Colonic mucosa (tissue), 4 donors: ENCODE measurements at places on chromosomes 1 and 21. TPM values are rescaled to one million over a fixed set of nuclear protein-coding genes. Genes with fewer than 3 reads are reported as not detected.
A peak's percentile ranks its signal among the peaks of the same experiment; 100 is the strongest.

Gene OMA1
- 30.4 TPM for total RNA-seq

DNA sequence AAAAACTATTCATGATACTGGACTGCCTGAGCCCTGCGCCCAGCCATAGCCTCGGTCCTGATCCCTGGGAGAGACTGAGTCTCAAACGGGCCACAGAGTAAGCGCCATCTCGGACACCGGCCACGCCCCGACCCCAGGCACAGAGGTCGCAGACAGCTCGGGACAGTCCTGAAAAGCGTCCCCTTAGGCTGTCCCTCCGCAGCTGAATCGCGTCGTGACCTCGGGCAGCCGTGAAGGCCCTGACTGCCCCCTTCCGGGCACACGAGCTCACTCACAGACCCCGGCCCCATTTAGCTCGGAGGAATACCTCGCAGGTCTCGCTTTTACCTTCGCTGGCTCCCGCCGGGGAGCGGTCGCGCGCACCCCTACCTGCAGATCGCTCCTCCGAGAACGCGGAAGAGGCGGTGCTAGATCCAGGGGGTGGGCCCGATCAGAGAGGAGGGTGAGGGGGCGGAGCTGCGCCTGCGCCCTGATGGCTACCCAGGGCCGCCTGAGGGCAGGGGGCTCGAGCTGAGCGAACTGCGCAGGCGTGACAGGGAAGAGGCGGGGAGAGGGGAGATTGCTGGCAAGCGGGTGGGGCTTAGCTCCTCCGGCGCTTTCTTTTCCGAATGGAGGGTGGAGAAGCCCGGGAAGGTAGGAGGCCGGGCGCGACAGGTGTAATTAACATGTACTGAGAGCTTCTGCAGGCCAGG, at the start of gene MKNK1:
Gene MKNK1, minus strand, starts transcription at position 411 of the 692 bp plus-strand sequence. CDS start 20,941 bp downstream, outside the sequence.
- peak within 1 kb of the TSS; percentile 71 for H3K4me3 ChIP-seq
- H3K36me3 ChIP-seq, result peaks cover 7% of the 10 kb centered on the region
- no peaks in the 10 kb centered on the region for H3K27me3 ChIP-seq
- H3K4me1 ChIP-seq, result peaks cover 8% of the 10 kb centered on the region
- H3K27ac ChIP-seq, result peak within 1 kb of the TSS; percentile 73
- DNase-seq, result peak; percentile 99

- no peak overlapping the region for H3K27ac ChIP-seq
- no peaks in the 10 kb centered on the region for H3K4me1 ChIP-seq
- no peaks in the 10 kb centered on the region for H3K27me3 ChIP-seq
- no peak overlapping the region for H3K4me3 ChIP-seq
- no peak for DNase-seq
- H3K36me3 ChIP-seq, result no peaks in the 10 kb centered on the region
These were observed 71.5 kb downstream of the PGM1 start for GRCh38 chr1:63664742-63665141.

DNA sequence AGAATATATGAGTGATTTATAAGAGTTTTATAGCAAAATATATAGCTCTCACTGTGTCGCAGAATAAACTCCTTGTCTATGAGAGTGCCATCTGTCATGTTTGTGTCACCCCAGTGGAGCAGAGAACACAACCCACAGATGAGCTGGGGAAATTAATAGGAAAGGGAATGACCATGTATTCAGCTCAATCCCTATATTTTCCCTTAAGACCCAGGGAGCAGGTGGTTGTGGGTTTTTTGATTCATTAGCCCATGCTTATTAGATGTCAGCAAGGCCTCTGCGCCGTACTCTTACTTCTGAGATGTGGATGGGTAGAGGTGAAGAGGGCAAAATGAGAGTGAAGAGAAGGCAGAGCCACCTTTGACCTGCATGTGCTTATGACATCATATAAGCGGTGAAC, 4.1 kb upstream of the GREM2 start:
- no peak for DNase-seq
- H3K27ac ChIP-seq, result no peak overlapping the region
- H3K36me3 ChIP-seq, result no peaks in the 10 kb centered on the region
- H3K4me1 ChIP-seq, result no peaks in the 10 kb centered on the region

- no peaks in the 10 kb centered on the region for H3K4me1 ChIP-seq
- no peaks in the 10 kb centered on the region for H3K27me3 ChIP-seq
- H3K27ac ChIP-seq, result no peak overlapping the region
- DNase-seq, result no peak
- H3K36me3 ChIP-seq, result no peaks in the 10 kb centered on the region
These were observed 87.6 kb downstream of the MTR start for GRCh38 chr1:236882678-236883077.
